Activated naive CD8-positive, alpha-beta T cell treated with anti-CD3 and anti-CD28 coated beads for 36 hours (primary cell): ENCODE measurements at places on chromosomes 11 and 22. TPM values are rescaled to one million over a fixed set of nuclear protein-coding genes. Genes with fewer than 3 reads are reported as not detected.

GRCh38 chr22:17047656-17048055 lies 37.1 kb upstream of the IL17RA start:
- H3K4me3 ChIP-seq = no peak overlapping the region
- H3K27ac ChIP-seq = no peak overlapping the region
- no peak for DNase-seq

DNA sequence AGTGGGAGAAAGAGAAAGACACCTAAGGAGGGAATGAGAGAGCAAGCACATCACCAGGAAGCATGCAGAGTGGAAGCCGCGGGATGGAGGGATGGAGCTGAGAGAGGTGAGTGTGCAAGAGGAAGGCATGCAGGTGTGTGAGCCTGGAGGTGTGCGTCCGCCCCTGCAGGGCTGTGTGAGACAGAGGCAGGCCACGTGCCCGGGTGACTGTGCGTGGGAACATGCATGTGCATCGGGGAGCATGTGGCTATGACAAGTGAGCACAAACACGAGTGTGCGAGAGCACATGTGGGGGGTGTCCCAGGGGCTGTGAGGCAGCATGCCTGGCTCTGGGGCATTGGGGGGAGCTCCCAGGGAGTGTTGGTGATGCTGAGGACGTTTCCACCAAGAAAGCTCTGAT lies 29.9 kb downstream of the PTPN5 start:
- peaks cover 11% of the 10 kb centered on the region for H3K27me3 ChIP-seq

GRCh38 chr11:94557421-94557820 lies 9.7 kb upstream of the PIWIL4 start:
- peaks cover 2% of the 10 kb centered on the region for H3K4me1 ChIP-seq
- H3K27me3 ChIP-seq = no peaks in the 10 kb centered on the region
- no peak overlapping the region for H3K4me3 ChIP-seq
- H3K27ac ChIP-seq = no peak overlapping the region

- no peaks in the 10 kb centered on the region for H3K4me1 ChIP-seq
- H3K4me3 ChIP-seq = no peak overlapping the region
- H3K27me3 ChIP-seq = peaks cover 8% of the 10 kb centered on the region
- no peak for DNase-seq
- H3K27ac ChIP-seq = no peak overlapping the region
Observed at GRCh38 chr22:49523374-49524008, 304.2 kb downstream of the BRD1 start.

- peaks cover 28% of the 10 kb centered on the region for H3K4me1 ChIP-seq
- peak; percentile 99 for DNase-seq
- peaks cover 30% of the 10 kb centered on the region for H3K36me3 ChIP-seq
- peak within 1 kb of the TSS; percentile 99 for H3K27ac ChIP-seq
- peak within 1 kb of the TSS; percentile 99 for H3K4me3 ChIP-seq
Observed at GRCh38 chr11:62645946-62646824, at the start of gene GANAB. TSS of gene GANAB (minus strand) at chr11:62646613. CDS start at chr11:62646599, 14 bp downstream.

Gene TMEM191B
- 1.7 TPM for total RNA-seq

DNA sequence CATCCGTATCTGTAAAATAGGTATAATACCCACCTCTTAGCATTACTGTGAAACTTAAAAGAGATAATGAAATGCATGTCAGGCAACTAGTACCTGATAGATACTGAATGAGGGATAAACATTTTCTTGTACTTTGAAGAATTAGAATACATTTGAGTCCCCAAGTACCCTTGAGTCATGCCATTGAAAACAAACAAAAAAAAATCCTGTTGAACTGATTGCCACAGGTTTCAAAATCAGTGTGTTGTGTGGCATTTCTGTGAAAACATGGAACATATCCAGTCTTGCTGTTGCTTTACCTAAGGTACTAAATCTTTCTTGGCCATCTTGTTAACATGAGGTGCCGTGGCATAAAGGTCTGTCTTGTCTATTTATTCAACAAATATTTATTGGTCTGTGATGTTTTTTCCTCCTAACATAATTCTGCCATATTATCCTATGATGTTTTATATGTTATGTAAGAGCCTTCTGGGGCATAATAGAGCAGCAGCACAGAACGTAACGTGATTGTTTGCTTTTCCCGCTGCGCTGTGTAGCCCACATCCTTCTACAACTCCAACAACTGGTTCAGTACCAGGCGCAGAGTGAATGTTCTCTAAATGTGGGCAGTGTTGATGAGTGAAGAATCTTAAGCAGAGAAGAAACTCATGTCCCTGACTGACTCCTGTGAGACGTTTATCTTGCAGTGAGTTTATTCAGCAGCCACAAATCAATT lies 79.3 kb upstream of the RAB1B start:
- no peaks in the 10 kb centered on the region for H3K27me3 ChIP-seq
- no peak overlapping the region for H3K27ac ChIP-seq
- no peak for DNase-seq
- peaks cover 21% of the 10 kb centered on the region for H3K36me3 ChIP-seq

DNA sequence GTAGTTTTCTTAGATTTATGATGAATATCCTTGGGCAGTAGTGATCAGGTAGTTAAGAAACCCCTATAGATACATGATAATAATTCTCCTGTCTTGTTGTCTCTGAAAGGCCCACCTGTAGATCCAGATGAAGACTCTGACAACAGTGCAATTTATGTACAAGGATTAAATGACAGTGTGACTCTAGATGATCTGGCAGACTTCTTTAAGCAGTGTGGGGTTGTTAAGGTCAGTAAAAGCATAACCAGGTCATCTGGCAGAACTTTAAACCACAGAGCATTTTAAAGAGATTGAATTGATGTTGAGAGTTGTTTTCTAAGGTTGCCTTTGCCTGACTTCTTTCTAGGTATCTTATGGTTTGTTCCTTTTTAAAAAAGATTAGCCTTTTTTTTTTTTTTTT lies 14.1 kb upstream of the GAS2L1 start:
- H3K4me1 ChIP-seq = peaks cover 13% of the 10 kb centered on the region
- H3K4me3 ChIP-seq = no peak overlapping the region
- DNase-seq = no peak
- H3K27ac ChIP-seq = no peak overlapping the region
- no peaks in the 10 kb centered on the region for H3K27me3 ChIP-seq

Gene CST6
- not detected for total RNA-seq

- no peak overlapping the region for H3K27ac ChIP-seq
- no peak overlapping the region for H3K4me3 ChIP-seq
- H3K36me3 ChIP-seq = no peaks in the 10 kb centered on the region
- DNase-seq = no peak
- H3K4me1 ChIP-seq = no peaks in the 10 kb centered on the region
Observed at GRCh38 chr11:133118563-133119268, 413.6 kb downstream of the OPCML start.

- H3K27me3 ChIP-seq = peaks cover 13% of the 10 kb centered on the region
- H3K4me3 ChIP-seq = no peak overlapping the region
- no peak for DNase-seq
- no peaks in the 10 kb centered on the region for H3K4me1 ChIP-seq
- no peak overlapping the region for H3K27ac ChIP-seq
Observed at GRCh38 chr11:132976115-132976514, 556.2 kb downstream of the OPCML start.

- peak overlapping the region; percentile 55 for H3K27ac ChIP-seq
- H3K4me3 ChIP-seq = peak overlapping the region; percentile 89
- DNase-seq = no peak
- H3K4me1 ChIP-seq = peaks cover 12% of the 10 kb centered on the region
- peaks cover 19% of the 10 kb centered on the region for H3K36me3 ChIP-seq
- peaks cover 51% of the 10 kb centered on the region for H3K27me3 ChIP-seq
Observed at GRCh38 chr11:61826930-61827570, 1.1 kb upstream of the FADS2 start.

DNA sequence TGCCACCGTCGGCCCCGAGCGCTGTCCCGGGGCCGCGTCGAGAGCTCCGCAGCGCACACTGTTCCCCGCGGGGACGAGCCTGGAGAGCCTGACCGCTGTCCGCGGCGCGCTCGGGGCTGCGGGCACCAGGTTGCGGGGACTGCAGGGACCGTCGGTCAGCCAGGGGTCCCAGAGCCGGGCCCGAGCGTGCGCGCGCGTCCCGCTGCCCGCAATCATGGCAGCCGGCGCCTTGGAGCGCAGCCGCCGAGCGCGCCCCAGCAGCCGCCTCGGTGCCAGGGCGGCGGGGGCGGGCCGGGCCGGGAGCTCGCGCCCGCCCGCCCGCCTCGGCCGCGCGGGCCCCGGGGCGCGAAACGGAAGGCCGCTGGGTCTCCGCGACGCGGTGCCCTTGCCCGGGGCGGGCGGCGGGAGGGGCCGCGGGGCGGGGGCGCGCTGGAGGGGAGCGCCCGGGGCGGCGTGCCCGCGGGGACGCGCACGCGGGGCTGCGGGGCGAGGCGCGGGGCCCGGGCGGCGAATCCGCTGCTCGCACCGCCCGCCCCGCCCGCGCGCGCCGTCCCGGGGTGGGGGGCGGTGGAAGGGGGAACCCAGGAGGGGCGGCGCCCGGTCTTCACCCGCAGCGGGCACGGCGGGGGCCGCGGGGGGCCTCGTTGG lies 79.4 kb upstream of the PPARA start:
- H3K27ac ChIP-seq = no peak overlapping the region
- peak; percentile 65 for DNase-seq
- H3K4me1 ChIP-seq = peaks cover 45% of the 10 kb centered on the region
- H3K27me3 ChIP-seq = no peaks in the 10 kb centered on the region

Gene SHISA8
- 0.68 TPM for total RNA-seq

GRCh38 chr11:132142121-132142520 lies 771.7 kb downstream of the NTM start:
- no peak overlapping the region for H3K4me3 ChIP-seq
- no peaks in the 10 kb centered on the region for H3K36me3 ChIP-seq
- no peaks in the 10 kb centered on the region for H3K27me3 ChIP-seq
- no peak for DNase-seq
- no peaks in the 10 kb centered on the region for H3K4me1 ChIP-seq
